ENCODE measurements at places on chromosomes 7 and 10.

DNA sequence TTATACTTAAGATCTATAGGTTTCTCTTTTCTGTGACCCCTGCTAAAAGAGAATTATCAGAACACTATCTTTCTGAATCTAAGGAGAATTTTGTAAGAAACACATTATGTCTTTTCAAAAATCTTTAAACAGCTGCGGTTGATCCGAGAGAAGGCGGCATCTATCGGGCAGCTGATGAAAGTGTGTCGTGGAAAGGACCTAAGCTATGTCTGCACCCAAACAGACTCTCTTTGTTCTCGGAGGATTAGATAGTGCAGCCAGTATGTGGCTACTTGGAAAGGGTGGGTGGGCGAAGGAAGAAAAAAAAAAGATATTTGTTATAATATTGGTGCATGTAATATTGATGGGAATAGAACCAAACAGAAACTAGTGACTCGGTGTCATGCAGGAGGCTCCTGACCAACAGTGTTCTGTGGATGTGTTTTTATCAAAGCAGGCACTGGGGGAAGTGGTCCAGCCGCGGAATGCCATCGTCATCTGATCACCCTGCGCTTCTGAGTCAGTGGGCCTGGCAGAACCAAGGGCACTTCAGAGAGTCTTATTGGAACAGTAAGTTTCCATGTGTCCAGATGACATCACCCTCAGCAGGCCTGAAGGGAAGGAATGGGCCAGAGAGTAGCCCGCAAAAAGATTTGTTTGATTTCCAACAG, 509.7 kb upstream of the AKR1E2 start:
- no peak for DNase-seq

- DNase-seq: no peak
Measured at GRCh38 chr7:134364619-134365037, 47.9 kb upstream of the SLC35B4 start.

DNA sequence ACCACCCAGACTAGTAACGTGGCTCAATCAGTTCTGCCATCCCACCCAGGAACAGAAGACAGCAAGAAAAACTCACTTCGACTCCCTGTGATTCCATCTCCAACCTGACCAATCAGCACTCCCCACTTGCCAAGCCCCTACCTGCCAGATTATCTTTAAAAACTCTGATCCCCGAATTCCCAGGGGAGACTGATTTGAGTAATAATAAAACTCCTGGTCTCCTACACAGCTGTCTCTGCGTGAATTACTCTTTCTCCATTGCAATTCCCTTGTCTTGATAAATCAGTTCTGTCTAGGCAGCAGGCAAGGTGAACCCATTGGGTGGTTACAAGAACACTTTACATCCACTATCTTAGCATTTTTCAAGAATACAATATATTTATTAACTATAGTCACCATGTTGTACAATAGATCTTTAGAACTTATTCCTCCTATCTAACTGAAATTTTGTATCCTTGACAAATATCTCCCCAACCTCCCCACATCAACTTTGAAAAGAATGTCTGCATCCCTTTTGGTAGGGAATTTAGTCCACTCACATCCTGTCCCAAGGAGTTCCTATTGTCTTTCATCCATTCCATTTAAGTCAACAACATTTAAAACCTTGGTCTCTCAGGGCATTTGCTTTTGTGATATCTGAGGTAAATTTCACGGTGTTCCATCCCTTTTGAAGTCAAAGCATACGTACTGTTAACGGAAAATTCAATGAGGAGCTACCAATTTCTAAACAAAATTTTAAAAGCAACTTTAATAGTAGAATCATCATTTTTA, 163.7 kb downstream of the MACC1 start:
- no peak for DNase-seq

GRCh38 chr10:124524991-124525653, 63.5 kb downstream of the LHPP start:
- DNase-seq: no peak

GRCh38 chr10:2887391-2888070, 179.8 kb upstream of the PFKP start:
- DNase-seq: no peak

DNA sequence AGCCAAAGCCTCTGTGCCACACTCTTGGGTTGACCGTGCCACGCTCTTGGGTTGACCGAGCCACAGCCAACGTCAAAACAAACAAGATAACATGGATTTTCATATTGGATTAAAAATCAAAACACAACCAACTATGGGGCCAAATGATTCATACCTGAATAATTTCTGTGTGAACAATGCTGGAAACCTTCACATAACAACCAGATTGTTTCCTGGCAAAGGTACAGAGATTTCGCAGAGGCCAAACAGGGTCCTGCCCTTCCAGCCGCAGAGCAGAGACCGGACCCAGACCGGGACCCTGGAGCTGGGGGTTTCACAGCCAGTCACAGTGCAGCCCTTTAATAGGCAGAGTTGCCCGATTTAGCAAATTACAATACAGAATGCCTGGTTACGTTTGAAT, 40.5 kb downstream of the ITIH5 start:
- DNase-seq: no peak

DNA sequence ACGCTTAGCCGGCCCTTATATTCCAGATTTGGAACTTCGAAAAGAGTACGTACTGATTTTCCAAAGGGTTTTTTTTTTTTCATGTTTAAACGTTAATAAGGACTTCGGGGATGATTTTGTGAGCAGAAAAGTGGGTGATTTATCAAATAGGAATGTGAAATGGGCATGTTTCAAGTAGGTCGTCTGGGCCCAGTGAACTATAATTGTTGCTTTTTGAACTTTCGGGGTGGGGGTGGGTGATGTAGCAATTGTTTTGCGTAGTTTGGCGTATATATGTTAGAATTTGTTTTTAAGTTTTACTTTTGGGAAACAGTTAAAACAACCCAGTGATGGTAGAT, 299 bp upstream of the PBLD start:
- DNase-seq: no peak

DNA sequence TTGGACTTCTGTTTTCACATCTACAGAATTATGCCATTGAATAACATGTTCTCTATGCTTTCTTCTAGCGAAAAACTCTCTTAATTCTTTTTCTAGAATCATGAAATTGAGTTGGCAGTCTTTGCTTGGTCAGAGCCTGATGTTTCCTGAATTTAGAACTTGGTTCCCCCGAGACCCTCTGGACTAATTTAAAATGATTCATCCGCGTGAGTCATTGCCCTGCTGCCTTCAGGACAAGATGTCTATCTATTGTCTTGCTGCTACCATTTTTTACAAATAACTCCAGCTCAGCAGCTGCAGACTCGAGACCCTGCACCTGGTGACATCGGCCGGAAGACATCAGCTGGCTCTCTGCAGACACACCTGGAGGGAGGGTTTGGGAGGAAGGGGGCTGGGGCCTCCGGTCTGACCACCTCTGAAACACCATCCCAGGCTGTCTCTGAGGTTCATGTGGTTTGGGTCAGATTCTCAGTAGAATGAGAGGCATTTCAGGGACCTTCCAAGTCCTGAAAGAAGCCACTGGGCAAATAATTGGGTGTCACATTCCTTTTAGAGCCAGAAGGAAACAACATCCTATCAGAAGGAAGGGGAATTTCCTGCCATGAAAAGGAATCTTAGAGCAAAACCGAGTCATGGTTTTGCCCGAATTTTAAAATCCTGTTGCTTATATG, 20.9 kb upstream of the KLF6 start:
- no peak for DNase-seq

- no peak for DNase-seq
Measured at GRCh38 chr7:87218796-87219544, 562 bp downstream of the TMEM243 start.

DNA sequence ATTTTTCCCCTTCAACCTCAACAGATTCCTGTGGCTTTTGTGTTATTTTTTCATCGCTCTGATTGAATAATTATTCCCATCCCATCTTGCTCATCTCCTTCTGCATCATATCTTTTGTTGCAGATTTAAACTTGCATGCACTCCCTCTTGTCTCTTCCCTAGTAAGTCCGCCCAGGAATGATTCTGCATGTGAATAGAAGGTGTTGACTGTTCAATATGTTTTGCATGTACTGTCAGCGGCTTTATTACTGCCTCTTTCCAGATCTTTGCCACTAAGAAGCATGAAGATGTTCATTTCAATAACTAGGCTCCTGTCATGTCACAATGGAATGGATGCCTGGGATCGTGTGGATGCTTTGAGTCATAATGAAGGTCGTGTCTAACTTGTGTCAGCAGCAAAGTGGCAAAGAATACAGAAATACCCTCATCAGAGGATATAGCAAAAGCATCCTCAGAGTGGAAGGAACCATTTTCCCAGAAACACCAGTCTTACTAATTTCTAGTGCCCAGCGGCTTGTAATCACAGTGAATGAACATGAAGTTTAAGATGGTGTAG, 62.6 kb upstream of the SEM1 start:
- no peak for DNase-seq

- DNase-seq: no peak
Measured at GRCh38 chr10:71262027-71262426, 49.7 kb downstream of the UNC5B start.

GRCh38 chr7:12249706-12250105, 38.6 kb downstream of the TMEM106B start:
- no peak for DNase-seq

DNA sequence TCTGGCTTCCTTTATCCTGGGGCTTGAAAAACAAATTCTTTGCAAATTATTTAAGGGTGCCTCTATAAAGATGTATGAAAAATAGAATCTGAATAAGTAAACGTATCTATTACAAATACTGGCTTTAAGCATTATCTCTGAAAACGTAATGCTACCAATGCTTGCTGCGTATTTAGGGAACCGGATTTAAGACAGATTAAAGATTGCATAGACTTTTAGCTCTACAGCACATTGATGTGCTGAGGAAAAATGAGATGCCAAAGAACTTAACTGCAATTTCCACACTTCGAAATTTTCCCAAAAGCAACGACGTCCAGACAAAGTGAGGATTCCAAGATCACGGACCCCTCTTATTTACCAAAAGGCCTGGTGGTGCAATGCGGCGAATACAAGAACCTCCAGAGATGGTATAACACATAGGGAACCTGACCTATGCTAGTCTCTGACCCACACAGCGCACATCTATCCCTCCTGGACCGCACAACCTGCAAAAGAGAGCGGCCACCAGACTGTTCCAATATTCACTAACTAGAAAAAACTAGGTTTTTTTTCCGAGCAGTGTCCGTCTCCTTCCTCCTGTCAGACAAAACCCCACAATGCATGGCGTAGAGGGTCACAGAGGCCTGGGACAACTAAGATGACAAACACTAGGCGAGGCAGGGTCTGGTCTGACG, 34.3 kb upstream of the PHF14 start:
- no peak for DNase-seq

GRCh38 chr7:32579776-32580175, 84.5 kb downstream of the AVL9 start:
- no peak for DNase-seq

GRCh38 chr7:44158096-44158872, 17.2 kb upstream of the MYL7 start:
- no peak for DNase-seq

DNA sequence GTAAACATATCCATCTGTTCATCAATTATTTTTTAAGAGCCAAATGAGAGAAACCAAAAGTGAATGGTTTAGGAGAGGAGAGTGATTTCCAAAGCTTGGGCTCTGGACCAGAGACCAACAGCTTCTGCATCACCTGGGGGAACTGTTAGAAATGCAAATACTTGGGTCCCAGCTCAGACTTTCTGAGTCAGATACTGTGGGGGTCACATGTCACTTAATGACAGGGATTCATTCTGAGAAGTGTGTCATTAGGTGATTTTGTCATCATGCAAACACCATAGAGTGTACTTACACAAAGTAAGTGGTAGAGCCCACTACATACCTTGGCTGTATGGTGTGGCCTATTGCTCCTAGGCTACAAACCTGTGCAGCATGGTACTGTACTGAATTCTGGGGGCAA, 128.5 kb upstream of the PRR15 start:
- no peak for DNase-seq

DNA sequence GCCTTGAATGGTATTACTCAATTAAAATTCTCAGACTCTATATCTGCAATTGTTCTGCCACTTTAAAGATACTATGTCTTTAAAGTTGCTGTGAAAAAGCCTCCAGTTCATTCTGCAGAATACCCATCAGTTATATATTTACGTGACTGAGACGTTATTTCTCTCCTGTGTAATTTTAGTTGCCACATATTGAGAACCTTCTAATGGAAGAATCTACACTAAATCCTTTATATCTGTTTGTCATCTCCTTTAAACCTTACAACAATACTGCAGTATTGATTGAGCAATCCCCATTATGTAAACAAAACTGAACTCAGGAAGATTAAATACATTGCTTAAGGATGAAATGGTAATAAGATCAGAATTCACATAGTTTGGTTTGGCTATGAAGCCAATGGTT, 30.0 kb downstream of the GPR141 start:
- DNase-seq: no peak

DNA sequence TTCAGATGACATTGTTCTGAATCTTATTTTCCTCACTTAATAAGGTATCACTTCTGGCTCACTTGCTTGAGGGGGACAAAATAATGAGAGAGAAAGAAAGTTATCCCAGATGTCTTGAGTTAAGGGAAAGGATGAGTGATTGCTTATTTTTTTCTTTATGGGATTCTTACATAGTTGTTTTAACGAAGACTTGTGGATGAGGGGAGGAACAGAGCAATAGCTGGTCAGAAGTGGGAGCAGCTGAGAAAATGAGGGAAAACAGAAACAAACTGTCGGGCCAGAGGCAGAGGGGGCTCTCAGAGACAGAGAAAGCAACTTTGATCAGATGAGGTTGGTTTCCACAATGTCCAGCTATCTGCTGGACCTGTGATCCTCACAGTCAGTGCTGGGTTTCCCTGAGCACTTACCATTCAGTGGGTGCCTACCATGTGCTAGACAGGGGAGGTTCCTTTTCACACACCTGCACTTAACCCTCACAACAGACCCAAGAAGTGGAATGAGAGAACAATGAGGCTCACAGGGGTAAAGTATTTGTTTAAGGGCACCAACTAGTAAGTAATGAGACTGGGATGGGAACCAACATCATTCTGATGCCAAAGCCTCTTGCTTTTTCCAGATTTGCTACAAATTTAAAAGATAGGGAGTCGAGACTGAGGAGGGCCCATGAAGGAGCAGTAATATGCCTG, 64.2 kb downstream of the BICC1 start:
- no peak for DNase-seq

DNA sequence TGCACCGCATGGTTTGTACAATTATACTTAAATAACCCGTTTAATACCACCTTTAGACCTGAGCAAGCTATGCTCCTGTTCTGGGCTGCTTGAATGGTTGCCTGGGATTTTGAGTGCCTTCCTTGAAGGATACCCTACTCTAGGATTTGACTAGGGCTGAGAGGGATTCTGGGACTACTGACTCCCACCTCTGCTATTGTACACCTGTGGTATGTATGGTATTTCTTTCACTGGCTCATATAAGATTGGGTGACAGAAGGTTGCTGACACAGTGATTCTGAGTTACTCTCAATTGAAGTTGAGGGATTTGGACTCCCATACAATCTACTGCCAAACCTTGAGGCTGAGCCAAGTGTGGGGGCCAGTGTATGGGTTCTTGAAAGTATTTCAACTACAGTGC, 494.4 kb upstream of the SEMA3D start:
- no peak for DNase-seq

DNA sequence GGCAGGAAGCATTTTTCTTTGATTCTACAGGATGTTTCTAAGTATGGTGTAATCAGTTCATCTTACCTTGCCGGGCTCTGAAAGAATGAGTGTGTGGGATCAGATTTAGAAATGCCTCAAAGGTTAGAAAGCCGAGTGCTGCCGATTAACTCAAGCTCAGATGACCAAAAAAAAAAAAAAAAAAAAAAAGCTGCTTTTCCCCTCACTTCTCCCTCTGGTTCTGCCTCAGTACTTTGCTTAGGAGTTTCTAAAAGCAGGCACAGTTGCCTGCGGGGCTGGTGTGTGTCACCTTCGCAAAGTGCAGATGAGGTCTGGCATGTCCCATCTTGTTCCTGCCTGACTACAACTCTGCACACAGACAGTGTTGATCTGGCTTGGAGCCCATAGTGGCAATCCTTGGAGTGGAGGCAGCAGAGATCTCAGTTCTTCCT, 47.0 kb downstream of the KIAA1217 start:
- DNase-seq: no peak

All from stimulated activated CD8-positive, alpha-beta memory T cell treated with anti-CD3 and anti-CD28 coated beads, Interleukin-4, amount 100 ng/mL, for 1 hour (primary cell).